Upper lobe of right lung (tissue), 1 donor: ENCODE measurements at places on chromosomes 5 and 9. TPM values are rescaled to one million over a fixed set of nuclear protein-coding genes. Genes with fewer than 3 reads are reported as not detected.

GRCh38 chr5:169988947-169989346 lies 8.7 kb upstream of the INSYN2B start:
- DNase-seq, result no peak
- no peak overlapping the region for H3K4me3 ChIP-seq
- H3K4me1 ChIP-seq, result no peaks in the 10 kb centered on the region
- no peak overlapping the region for H3K27ac ChIP-seq
- H3K36me3 ChIP-seq, result no peaks in the 10 kb centered on the region

- no peaks in the 10 kb centered on the region for H3K36me3 ChIP-seq
- H3K27me3 ChIP-seq, result no peaks in the 10 kb centered on the region
- peaks cover 34% of the 10 kb centered on the region for H3K4me1 ChIP-seq
- H3K27ac ChIP-seq, result no peak overlapping the region
- no peak for DNase-seq
- no peak overlapping the region for H3K4me3 ChIP-seq
Measured at GRCh38 chr5:95920822-95921221, 40.8 kb downstream of the ELL2 start.

DNA sequence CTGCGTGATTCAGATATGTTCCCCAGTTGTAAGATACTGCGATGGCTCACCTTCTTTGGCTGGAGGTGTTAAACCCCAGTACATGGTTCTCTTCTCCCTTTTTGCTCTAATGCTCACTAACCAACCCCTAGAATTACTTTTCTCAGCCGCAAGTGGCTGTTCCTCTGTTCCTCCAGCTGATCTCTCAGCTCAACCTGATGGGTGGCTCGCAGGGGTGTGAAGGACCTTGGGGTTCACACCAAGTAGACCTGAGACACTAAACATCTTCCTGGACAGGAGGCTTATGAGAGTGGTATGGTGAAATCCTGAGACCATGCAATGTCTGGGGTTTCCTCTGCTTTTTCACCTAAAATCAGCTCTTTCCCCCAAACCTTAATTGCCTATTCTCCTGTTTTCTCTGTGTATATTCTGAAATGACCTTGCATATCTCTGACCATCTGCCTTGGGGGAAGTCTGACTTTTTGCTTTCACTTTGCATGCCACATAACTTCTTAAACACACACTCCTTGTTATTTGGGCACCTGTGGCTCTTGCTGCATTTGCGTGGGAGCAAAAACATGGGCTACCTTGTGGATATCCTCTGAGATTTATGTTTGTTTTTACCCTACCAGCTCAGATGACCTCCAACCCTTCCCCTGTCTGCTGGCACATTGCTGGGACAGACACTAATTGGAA lies 15.9 kb upstream of the IFNA14 start:
- H3K36me3 ChIP-seq, result no peaks in the 10 kb centered on the region
- no peak for DNase-seq
- peaks cover 5% of the 10 kb centered on the region for H3K27me3 ChIP-seq

DNA sequence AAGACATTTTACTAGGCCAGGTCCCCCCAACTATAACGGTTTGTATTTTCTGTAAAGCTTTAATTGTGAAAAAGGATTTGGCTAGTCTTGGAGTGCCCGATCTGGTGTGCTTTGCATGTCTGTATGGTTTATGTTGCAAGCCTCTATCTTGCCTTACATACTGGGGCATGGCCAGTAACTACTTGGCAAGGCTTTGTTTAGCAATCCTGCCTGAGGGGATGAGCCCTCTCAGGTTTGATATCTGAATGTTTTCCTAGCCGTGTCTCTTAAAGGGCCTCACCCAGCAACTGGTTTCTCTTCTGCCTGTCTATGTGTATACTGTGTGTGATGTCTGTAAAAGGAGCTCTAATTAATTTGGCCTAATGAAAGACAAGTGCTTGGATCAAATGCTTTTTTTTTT lies 61.3 kb upstream of the SPINK5 start:
- no peaks in the 10 kb centered on the region for H3K27me3 ChIP-seq
- H3K27ac ChIP-seq, result no peak overlapping the region
- no peaks in the 10 kb centered on the region for H3K36me3 ChIP-seq
- no peak overlapping the region for H3K4me3 ChIP-seq
- no peak for DNase-seq

GRCh38 chr5:131419877-131420276 lies 156.0 kb downstream of the CDC42SE2 start:
- H3K27ac ChIP-seq, result no peak overlapping the region
- no peak overlapping the region for H3K4me3 ChIP-seq
- DNase-seq, result no peak
- H3K27me3 ChIP-seq, result no peaks in the 10 kb centered on the region
- H3K4me1 ChIP-seq, result no peaks in the 10 kb centered on the region

Gene RABGAP1
- 58.6 TPM for total RNA-seq

Gene DMRTA1
- total RNA-seq, result 1.8 TPM

Gene ADAMTS6
- total RNA-seq, result 2.3 TPM

Gene LIX1
- total RNA-seq, result not detected
